ENCODE measurements at places on chromosomes 12 and 14.
A peak's percentile ranks its signal among the peaks of the same experiment; 100 is the strongest.

DNA sequence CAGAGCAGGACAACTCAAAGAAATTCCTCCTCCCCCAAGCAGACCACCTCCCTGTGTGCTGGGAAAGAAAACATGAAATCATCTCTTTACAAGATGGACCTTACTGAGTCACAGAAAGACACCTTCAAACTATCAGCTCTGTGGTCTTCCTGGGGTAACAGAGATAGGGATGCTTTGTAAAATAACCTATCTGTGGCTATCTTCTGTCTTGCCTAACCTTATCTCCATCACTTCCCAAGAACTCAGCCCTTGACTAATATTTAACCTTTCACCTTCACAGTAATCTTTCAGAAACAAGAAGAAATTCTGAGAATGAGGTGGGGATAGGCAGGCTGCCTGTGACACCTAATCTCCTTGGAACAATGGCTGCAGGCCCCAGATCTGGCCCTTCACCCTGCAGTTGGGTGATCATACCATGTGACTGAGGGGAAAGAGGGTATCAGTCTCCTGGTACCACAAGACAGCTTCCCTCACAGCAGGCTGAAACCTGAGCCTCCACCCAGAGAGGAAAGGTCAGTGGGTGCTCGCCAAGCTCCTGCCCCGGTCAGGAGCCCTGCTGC is 27.4 kb upstream of the CEBPE start:
- DNase-seq, result no peak

- no peak for DNase-seq
Measured at GRCh38 chr12:90355711-90356355, 599.1 kb downstream of the CCER1 start.

DNA sequence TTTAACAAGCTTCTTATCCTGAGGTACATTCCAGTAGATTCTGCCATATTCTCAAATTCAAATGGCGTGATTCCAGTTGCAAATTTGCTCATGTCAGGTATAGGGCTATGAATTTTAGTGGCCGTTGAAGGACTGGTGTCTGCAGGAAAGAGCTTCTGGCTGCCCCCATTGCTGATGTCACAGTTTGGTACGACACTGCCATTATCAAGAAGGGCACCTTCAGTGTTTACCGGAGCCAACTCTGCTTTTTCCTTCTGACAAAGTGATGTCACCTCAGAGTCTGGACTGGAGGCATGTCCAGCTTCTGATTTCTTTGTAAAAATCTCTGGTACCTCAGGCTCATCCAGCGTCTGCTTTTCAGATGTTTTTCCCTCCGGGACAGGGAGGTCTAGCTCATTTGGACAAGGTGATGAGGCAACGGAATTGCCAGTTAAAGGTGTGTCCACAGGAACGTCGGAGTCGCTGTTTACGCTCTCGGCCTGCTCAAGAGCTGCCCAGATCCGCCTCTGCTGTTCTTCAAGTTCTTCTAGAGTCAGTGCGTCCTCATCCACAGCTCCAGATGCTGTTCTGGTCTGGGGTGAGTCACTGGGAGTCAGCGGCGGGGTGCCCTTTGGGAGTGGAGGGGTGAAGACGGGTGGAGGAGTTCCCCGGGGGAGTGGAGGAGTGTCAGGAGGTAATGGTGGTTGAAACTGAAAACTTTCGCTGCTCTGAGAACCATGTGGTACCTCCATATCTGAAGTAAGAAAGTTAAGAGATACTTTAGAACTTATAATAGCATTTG is 27.0 kb downstream of the ZCCHC8 start:
- DNase-seq, result no peak

GRCh38 chr12:73863546-73863945 is 674.1 kb upstream of the ATXN7L3B start:
- DNase-seq, result no peak

GRCh38 chr12:6607751-6608591 is 792 bp upstream of the CHD4 start:
- peak; percentile 64 for DNase-seq

- no peak for DNase-seq
Measured at GRCh38 chr12:11729008-11729407, 79.5 kb downstream of the ETV6 start.

- DNase-seq, result no peak
Measured at GRCh38 chr14:85644211-85644610, 114.3 kb downstream of the FLRT2 start.

GRCh38 chr14:23646648-23647549 is 10.7 kb downstream of the DHRS2 start:
- no peak for DNase-seq

DNA sequence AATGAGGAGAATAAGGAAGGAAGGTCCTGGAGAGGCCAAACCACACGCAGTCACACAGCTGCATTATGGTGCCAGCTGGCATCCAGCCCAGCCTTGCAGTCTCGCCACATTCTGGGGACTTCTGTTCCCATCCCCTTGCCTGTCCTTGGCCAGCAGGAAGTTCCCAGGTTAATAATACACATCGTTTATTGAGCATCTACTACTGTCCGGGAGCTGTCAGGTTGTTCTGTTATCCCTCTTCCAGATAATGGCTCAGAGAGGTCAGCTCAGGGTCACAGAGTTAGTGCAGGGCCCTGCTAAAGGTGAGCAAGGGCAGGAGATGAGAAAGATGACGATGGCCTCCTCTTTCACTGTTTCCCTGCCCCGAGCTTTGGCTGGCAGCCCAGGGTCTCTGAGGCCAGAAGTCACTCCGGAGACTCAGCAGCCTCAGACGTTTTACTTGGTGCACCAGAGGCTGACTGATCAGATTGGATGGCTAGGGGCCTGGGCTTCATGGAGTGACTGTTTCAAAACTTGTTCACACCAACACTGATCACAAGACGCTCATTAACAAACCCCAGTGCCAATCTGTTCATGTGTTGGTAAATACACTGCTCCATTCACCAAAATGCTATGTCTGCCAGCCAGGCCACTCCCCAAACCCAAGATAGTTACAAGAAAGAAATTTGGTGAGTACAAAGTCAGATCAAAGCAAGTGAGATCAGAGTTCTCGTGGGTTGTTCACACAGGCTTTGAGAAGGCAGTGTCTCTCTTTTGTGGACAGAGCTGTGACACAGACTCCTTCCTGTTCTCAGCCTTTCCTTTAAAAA is 79.2 kb downstream of the B4GALNT3 start:
- DNase-seq, result peak; percentile 81

- DNase-seq, result no peak
Measured at GRCh38 chr12:93448796-93449195, 7.0 kb upstream of the UBE2N start.

DNA sequence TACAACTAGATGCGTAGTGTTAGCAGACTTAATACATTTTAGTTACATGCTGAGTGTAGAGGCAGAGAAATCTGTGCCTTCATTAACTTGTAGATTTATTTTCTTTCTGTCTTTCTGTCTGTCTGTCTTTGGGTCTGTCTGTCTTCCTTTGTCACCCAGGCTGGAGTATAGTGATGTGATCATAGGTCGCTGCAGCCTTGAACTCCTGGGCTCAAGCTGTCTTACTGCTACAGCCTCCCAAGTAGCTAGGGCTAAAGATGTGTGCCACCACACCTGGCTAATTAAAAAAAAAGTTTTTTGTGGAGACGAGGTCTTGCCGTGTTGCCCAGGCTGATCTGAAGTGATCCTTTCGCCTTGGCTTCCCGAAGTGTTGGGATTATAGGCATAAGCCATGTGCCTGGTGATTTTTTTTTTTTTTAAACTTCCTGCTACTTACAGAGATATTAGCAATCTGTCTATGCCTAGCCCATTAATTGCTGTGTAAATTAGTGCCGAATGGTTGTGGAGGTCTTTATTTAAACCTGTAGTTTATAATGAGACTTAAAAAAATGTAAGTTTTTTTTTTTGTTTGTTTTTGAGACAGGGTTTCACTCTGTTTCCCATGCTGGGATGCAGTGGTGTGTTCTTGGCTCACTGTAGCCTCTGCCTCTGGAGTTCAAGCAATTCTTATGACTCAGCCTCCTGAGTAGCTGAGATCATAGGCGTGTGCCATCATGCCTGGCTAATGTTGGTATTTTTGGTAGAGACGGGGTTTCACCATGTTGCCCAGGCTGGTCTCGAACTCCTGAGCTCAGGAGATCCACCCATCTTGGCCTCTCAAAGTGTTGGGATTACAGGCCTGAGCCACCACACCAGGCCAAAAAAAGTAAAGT is 22.8 kb downstream of the ERC1 start:
- no peak for DNase-seq

DNA sequence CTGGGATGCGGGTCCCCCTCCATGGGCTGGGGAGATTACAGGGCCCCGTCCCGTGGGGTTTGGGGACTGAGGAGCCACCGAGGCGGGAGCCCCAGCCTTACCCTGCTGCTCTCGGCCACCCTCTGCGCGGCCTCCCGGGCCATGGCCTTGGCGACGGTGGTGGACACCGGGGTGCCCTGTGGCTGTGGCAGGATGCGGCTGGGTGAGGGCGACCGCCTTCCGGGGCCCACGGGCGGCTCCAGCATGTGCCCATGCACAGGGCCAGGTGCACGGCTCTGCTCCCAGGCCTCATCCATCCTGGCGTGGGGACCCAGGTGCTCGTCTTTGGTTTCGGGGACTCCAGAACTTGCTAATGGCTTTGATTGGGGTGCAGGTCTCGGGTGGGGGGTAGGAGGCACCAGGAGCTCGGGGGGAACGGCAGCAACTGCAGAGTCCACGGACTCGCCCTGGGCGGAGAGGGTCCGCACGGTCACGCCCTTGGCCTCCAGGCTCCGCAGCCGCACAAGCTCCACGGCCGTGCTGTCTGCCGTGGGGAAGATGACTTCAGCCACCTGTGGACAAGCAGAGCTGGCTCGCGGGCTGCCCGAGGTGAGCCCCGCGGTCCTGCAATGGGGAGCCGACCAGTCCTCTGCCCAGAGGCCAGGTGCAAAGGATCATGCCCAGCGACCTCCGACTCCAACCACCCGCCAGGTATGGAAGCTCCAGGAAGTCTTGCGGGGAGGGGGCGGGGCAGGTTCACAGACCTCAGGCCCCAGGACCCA is 99.2 kb downstream of the PIWIL1 start:
- no peak for DNase-seq

GRCh38 chr14:80084196-80084595 is 127.1 kb downstream of the DIO2 start:
- no peak for DNase-seq

- no peak for DNase-seq
Measured at GRCh38 chr12:125191361-125192087, 126.3 kb downstream of the AACS start.

GRCh38 chr12:101877806-101878242 is 444 bp downstream of the DRAM1 start:
- no peak for DNase-seq

DNA sequence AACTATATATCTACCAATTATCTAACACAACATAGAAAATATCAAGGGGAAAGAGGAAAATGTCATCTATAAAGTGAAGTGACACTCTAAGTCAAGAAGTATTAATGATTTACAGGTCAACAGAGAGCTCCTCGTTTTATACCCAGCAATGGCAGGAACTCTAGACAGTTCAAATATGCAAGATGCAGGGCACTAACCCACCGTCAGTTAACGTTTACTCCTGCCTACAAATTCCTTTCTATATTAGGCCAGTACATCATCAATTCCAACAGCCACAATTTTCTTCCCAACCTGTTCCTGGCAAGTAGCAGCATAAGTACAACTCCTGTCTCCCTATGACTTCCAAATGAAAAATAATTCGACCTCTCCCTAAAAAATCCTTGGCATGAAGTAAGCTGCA is 9.0 kb upstream of the KANSL2 start:
- no peak for DNase-seq

- DNase-seq, result no peak
Measured at GRCh38 chr14:102538602-102539543, 29.3 kb upstream of the ANKRD9 start.

DNA sequence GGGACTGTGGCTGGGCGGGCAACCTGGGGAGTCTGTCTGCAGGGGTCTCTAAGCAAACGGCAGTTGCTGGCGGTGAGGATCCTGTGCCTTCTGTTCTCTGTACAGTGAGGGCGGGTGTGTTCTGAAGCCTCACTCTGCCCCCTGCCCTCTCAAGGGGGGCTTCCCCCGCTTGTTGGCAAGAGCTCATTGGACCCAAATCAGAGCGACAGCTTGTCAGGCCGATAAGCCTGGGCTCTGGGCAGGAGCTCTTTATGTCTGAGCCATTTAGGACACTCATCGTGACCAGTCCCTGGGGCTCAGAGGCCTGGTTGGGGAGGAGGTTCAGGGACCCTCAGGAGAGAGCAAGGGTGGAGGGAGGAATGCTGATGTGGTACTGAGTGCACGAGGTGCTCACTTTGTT is 136.0 kb downstream of the TSPAN9 start:
- DNase-seq, result no peak

DNA sequence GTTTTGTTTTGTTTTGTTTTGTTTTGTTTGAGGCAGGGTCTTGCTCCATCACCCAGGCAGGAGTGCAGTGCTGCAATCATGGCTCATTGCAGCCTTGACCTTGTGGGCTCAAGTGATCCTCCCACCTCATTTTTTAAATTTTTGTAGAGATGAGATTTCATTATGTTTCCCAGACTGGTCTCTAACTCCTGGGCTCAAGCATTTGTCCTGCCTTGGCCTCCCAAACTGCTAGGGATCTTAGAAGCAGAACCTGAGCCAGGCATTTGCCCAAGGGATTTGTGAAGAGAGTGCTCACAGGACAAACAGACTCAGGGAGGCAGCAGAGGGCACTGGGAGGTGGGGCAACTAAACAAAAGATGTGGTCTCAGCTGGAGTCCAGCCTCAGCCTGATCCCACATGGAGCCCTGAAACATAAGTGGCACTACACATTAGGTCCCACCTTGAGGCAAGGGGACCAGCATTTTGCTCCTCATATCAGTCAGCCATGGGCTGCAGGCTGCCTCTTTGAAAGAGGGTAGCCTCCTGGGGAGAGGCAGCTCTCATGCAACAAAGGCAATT is 86.2 kb upstream of the CMKLR1 start:
- DNase-seq, result no peak

DNA sequence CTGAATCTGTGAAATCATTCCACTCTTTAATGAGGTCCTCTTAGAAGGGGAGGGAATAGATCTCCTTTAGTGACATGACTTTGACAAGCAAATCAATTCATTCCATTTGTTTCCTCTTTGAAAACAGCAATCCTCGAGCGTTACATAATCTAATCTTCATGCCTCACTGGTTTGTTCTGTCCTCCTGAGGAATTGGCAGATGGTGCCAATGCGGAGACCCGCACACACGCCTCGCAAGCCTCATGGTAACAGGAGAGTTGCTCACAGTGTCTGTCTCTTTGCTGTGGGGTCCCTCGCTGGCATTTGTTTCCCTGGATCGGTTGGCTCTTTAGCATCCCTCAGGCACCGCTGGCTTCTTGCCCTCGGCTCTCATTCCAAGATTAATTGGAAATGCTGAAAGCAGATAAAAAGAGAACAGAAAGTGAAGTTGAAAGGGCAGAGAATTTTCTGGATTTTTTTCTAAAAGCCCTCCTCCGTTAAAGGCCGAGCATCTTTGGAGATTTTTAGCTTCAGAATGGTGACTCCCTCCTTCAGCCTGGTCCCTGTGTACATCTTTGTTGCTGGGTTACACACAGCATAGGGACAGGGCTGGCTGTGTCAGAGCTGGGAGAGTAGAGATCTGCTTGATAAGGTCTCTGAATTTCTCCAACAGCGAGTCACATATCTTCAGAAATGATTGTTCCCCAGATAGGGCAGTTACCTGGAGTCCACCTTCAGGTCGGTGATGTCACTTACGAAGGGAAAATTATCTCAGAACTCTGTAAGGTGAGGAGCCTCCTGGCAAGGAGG is 10.1 kb upstream of the CABP1 start:
- no peak for DNase-seq

GRCh38 chr14:85165094-85165493 is 364.9 kb upstream of the FLRT2 start:
- no peak for DNase-seq
